Stimulated activated CD8-positive, alpha-beta memory T cell treated with anti-CD3 and anti-CD28 coated beads, Interleukin-4, amount 100 ng/mL, for 1 hour (primary cell): ENCODE measurements at places on chromosomes 1 and 21.
A peak's percentile ranks its signal among the peaks of the same experiment; 100 is the strongest.

GRCh38 chr1:11377954-11378353 is 101.0 kb upstream of the DISP3 start:
- DNase-seq: no peak

GRCh38 chr1:20958430-20958829 is 171.3 kb upstream of the HP1BP3 start:
- no peak for DNase-seq

- no peak for DNase-seq
These were observed 48.3 kb upstream of the NCAM2 start for GRCh38 chr21:20949884-20950283.

- no peak for DNase-seq
These were observed 51.2 kb upstream of the DNAJC6 start for GRCh38 chr1:65258106-65258505.

- no peak for DNase-seq
These were observed 8.3 kb upstream of the ETS2 start for GRCh38 chr21:38797470-38797869.

DNA sequence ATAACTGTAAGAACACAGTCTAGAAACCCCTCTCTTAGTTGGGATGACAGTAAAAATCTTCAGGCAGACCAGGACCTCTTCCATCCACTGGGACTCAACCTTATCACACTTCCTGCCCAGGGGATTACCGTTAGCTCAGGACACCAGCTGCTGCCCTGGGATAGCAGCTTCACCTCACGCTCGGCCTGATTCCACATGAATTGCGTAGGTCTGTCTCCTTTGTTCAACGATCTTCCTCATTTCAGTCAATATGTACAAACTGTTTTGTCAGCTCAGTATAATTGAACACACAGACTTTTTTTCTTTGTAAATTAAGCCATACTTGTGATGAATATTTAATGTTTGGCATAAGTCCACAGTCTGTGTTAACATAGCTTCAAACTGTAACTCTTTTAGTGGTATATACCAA is 290.4 kb downstream of the GRIK1 start:
- no peak for DNase-seq

GRCh38 chr1:157457279-157457678 is 95.0 kb downstream of the FCRL5 start:
- DNase-seq: no peak

DNA sequence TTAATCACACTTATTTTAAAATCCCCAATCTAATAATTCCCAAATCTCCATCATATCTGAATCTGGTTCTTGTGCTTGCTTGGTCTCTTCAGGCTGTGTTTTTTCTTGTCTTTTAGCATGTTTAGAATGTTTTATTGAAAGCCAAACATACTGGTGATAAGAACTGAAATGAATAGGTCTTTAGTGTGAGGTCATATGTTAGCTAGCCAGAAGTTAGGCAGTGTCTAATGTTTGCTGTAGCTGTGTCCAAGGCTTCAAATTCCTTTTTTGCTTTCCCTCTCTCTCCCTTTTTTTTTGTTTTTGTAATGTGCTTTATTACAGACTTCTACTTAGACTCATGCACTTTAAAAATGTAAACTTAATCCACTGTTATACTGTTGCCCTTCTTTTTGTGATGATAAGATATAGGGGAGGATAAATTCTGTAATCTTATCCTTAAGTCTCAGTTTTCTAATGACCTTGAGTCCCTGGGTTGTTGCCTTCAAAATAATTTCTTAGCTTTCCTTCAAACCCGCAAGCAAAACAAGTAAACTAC is 725.1 kb downstream of the BRINP3 start:
- no peak for DNase-seq

DNA sequence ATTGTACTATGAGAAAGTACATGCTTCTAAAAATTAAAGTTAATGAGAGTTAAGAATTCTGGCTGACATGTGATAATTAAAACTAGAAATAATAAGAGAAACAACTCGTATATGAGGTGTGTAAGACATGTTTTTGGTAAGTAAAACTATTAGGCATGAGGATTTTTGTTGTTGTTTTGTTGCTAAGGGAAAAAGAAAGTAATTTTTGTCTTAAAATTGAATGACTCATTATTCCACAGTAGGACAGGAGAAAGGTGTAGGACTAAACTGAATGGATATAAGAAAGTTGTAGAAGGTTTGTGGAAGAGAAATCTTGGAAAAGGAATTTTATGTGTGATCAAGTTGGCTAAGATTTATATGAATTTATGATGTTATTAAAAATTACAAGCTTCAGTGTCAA is 54.8 kb downstream of the TBX19 start:
- no peak for DNase-seq

- DNase-seq: no peak
These were observed 33.9 kb downstream of the TRIM62 start for GRCh38 chr1:33147997-33148314.

DNA sequence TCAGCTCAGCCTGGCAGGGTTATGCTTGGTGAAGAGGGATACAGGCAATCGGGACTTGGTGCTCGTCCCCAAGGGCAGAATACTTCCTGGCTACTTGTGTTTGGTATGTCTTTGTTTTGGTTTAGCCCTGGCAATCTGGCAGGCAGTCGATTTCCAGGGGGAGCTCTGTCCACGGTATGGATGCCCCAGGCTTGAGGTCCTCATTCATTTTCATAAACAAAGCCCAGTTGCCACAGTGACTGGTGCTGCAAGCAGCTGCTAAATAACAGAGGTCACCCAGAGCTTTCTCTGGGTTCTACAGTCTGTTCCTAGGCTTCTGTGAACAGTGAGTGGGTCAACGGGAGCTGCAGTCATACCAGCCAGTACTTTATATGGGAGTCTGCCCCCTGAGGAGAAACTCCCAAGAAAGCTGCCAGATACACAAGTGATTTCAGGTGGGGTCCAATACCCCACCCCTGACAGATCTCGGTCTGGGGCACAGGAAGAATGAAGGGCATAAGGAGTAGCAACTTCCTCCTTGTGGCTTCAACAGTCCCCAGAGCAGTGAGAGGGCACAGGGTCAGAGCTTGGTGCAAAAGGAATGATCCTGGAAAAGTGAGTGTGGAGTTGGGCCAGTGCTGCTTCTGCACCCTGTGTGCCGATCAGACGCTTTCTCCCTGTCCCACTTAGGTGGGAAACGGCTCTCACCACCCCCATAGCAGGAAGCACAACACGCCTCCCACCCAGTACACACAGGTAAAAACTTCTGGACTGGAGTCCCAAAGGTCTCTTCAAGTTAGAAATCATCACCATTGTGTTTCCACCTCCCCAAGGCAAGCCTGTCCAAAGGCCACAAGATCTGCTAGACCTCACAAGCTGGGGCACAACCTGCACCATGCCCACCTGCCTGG is 55.5 kb downstream of the TGFBR3 start:
- DNase-seq: no peak

GRCh38 chr21:29788752-29789151 is 151.0 kb downstream of the GRIK1 start:
- DNase-seq: no peak

- DNase-seq: peak; percentile 36
These were observed 8.6 kb upstream of the CALML6 start for GRCh38 chr1:1906185-1907097.

- DNase-seq: no peak
These were observed 5.4 kb upstream of the SIM2 start for GRCh38 chr21:36693489-36694030.

- no peak for DNase-seq
These were observed 10.0 kb upstream of the TRIM62 start for GRCh38 chr1:33191731-33192275.

DNA sequence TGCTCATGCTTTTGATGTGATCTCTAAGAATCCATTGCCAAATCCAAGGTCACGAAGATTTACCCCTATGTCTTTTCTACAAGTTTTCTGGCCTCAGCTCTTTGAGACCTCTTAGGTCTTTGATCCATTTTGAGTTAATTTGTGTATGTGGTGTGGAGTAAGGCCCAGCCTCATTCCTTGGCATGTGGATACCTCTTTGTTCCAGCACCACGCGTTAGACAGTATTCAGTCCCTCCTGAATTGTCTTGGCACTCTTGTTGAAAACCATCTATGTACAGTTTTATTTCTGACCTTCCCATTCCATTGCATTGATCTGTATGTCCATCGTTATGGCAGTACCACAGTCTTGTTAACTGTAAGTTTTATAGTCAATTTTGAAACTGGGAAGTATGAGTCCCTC is 8.0 kb upstream of the FTCD start:
- DNase-seq: no peak

- DNase-seq: no peak
These were observed 232.5 kb downstream of the NCAM2 start for GRCh38 chr21:21230672-21231071.
